ENCODE measurements at places on chromosomes 1 and 21.

DNA sequence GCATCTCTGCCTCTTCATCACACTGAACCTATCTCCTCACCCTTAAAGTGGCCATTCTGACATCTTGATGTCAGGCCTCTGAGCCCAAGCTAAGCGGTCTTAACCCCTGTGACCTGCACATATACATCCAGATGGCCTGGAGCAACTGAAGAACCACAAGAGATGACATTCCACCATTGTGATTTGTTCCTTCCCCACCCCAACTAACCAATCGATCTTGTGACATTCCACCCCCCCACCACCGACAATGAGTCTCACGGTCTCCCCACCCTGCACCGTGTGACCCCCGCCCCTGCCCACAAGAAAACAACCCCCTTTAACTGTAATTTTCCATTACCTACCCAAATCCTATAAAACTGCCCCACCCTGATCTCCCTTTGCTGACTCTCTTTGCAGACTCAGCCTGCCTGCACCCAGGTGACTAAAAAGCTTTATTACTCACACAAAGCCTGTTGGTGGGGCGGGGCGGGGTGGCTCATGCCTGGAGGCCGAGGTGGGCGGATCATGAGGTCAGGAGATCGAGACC lies 21.0 kb upstream of the PINK1 start:
- no peak for DNase-seq

DNA sequence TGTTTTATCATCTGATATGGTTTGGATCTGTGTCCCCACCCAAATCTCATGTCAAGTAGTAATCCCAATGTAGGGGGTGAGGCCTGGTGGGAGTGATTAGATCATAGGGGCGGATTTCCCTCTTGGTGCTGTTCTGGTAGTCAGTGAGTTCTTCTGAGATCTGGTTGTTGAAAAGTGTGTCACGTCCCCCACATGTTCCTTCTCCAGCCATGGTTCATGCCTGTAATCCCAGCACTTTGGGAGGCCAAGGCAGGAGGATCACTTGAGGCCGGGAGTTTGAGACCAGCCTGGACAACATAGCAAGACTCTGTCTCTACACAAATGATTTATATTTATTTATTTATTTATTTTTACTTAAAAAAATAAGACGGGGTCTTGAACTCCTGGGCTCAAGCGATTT lies 30.8 kb upstream of the EDARADD start:
- no peak for DNase-seq

DNA sequence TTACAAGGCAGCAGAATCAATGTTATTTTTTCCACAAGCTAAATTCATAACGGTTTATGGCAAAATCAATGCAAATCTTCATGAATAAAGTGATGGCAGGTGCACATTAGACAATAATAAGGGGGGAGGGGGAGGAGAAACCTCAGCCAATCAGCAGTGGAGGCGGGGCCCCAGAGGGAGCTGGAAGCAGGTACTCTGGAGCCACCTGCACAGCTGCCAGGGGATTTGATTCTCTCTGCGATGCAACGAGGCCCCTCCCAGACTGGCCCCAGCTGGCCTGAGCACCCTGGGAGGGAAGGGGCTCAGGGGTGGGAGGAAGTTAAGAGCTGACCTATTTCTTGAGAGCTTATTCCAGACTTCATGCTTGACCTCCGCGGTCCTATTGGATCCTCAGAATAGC lies 127.8 kb upstream of the IGSF21 start:
- no peak for DNase-seq

GRCh38 chr1:247825362-247825761 lies 1.4 kb upstream of the OR14A16 start:
- no peak for DNase-seq

DNA sequence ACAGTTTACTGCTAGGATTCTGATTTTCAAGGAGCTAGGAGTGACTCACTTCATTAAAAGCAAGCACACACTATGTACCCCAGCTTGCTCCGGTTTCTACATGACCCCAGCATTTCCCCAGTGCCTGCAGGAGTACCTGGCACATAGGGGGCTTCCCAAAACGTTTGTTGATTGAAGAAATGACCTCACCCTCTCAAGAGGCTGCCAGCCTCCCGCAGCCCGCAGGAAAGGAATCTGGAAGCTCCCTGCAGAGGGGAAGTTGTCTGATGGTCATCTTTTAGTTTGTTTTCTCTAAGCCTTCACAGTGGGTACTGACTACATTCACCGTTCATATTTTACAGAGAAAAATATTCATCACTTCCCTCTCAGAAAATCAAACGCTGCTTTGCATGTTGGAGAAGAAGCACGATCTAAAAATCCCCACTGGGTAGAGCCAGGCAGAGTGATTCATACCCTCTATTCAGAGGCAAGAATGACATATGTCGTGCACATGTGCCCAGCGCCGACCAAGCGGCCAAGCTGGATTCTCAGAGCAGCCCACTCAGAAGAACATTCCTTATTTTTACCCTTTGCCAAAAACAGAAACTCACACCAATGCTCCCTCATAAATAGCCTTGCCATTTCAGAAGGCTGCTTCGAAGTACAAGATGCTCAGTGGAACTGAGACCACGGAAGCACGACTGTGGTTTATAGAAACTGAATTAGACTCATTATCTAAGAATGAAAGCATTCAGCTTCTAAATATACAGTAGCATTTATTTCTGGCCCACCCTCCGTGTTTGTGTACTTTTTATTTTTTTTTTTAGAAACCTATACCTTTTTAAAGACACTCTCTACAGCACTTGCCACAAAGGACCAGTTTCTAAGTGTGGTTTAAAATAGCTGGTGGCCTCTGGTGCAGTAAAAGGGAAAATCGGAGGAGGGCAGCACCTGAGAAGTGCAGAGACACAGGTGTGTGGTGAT lies 143.2 kb downstream of the MIS18A start:
- no peak for DNase-seq

GRCh38 chr1:40848530-40849189 lies 13.5 kb downstream of the CITED4 start:
- peak; percentile 31 for DNase-seq

- no peak for DNase-seq
These were observed 26.1 kb upstream of the ZNF496 start for GRCh38 chr1:247357781-247358211.

All from T47D (cell line).